ENCODE measurements at places on chromosomes 6 and 20.

GRCh38 chr6:36751833-36752186, 54.2 kb downstream of the RAB44 start:
- no peak for DNase-seq

DNA sequence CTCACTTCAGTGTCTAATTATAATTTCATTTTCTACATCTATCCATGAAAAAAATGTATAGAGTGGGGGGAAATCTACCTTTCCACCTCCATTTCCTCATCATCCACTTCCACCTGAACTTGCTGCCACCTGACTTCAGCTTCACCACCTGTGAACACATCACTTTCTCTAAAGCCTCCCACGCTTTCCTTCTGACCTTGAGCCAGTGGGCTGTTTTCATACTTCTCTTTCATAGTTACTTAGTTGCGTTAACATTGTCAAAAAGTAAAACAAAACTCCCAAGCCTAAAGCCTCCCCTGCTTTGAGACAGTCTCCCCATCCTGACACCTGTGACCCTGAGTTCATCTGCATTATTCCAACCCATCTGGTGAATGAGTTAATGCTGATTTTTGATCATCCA, 47.3 kb downstream of the KLHL31 start:
- DNase-seq, result no peak

DNA sequence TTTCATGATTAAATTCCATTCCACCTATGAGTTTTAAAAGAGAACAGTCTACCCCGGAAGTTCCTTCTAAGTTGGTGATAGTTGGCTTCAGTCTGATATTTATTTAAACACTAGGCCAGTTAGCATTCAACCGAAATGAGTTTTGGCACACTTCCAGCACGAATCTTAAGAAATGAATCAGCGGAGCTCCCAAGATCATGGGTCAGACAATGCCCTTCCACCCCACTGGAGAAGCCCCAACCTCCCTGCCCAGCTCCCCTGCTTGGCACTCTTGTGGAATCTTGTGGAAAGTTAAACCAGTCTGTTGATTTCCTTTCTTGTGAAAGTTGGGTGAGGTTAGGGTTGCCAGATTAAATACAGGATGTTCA, 64.3 kb downstream of the MKKS start:
- DNase-seq, result no peak

GRCh38 chr6:35411066-35411465, 41.1 kb upstream of the FANCE start:
- DNase-seq, result no peak

DNA sequence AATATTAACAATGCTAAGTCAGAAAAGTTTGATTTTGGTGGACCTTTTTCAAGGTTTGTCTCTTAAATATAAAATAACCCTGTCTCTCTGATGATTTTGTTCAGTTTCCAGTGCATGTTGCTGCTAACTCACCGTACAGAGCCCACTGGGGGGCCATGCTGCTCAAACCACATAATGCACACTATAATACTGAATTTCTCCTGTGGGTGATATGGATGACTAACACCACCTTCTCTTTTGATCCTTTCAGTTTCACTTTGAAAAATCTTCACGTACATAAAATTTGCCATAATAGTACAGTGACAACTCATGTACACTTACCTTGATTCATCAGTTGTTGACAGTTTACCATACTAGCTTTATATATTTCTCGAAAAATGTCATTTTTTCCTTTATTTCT, 506.6 kb upstream of the MAN1A1 start:
- DNase-seq, result peak; percentile 4

GRCh38 chr6:80338201-80338836, 231.8 kb downstream of the BCKDHB start:
- no peak for DNase-seq

- DNase-seq, result no peak
Measured at GRCh38 chr20:12715371-12715770, 293.4 kb upstream of the SPTLC3 start.
